ENCODE measurements at places on chromosomes 4 and X.

DNA sequence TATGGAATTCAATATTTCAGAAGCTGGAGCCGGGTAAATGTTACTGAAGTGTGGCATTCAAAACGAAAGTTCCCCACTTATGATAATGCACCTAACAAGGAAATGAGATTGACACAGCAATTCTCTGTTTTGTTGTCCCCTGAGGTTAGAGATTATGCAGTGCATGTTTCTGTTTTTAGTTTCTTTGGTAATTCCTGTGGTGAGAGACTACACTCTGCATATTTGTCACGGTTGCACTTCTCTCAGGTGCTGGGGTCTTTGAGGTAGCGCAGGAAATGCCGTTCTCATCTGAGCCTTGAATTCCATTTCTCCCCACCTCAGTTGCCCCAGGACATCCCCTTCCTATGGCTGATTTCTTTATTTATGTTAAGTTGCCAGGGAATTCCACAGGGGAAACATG is 15.3 kb upstream of the BEND4 start:
- no peak for DNase-seq

- no peak for DNase-seq
Measured at GRCh38 chrX:138692591-138692990, 18.9 kb downstream of the FGF13 start.

DNA sequence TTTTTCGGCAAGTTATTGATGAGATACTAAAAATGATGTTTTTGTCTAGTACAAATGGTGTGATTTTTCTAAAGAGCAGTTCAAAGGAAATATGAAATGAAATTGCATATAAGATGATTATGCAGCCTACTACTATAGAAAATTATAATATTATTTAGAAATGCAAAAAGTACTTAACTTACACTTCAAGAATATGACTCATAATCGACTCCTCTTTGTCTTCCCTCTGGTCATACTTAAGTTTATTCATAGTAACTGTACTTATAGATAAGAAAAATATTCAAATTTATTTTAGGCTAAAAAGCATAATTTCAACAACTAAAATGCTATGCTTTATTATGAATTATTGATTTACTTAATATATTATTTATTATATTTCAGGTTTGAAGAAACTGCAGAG is 33.2 kb downstream of the CEP44 start:
- DNase-seq = no peak

DNA sequence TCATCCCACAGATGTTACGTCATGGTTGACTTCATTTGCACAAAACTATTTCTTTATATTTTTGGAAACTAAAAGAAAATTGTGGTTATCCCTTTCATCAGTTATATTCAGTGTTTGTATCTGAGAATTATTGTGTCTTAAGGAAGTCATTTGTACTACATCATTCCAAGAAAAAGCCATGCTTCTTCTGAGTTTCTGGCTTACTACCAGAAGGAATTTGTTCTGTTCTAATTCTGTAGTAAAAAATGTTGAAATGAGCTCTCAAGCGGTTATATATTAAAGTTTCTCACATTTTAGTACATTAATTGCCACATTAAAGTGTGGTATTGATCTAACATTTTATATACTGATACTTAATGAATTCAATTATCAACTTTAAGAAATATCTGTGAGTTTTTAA is 1844.5 kb downstream of the PCDH7 start:
- no peak for DNase-seq

- DNase-seq = peak; percentile 20
Measured at GRCh38 chrX:87338510-87338909, 179.1 kb upstream of the KLHL4 start.

GRCh38 chr4:18007625-18008024 is 13.9 kb downstream of the LCORL start:
- no peak for DNase-seq

DNA sequence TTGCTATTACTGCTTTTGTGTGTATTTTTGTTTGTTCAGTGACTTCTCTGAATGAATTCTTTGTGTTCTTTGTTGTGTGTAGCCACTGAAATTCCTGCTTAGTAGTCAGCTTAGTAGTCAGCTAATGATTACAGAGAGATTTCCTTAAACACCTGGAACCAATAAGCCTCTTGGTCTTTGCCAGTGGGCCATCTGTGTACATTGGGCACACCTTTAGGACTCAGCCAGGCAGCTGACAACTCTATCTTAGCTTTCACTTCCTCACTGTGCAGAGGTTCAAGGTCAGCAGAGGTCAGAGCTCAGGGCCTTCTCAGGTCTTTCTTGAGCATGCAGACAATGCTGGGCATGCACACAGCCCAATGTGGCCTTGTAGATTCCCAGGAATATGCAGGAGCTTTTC is 59.3 kb downstream of the RWDD4 start:
- DNase-seq = no peak
